ENCODE measurements at places on chromosomes 3 and 15.
A peak's percentile ranks its signal among the peaks of the same experiment; 100 is the strongest.

DNA sequence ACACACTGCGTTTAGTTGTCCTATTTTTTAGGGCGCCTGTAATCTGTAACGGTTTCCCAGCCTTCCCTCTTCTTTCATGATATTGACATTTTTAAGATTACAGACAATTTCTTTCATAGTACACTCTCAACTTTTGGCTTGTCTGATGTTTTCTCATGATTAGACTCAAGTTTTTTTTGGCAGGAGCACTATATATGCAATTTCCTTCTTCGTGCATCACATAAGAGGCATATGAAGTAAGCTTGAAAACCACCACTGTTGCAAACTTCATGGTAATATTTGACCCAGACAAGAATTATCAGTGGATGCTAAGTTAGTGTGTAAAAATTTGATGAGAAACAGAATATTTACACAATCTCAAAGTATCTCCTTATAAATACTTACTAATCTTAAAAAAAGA is 119.2 kb upstream of the CMC1 start:
- DNase-seq, result no peak

- DNase-seq, result no peak
Measured at GRCh38 chr3:169091196-169091823, 572.2 kb downstream of the MECOM start.

DNA sequence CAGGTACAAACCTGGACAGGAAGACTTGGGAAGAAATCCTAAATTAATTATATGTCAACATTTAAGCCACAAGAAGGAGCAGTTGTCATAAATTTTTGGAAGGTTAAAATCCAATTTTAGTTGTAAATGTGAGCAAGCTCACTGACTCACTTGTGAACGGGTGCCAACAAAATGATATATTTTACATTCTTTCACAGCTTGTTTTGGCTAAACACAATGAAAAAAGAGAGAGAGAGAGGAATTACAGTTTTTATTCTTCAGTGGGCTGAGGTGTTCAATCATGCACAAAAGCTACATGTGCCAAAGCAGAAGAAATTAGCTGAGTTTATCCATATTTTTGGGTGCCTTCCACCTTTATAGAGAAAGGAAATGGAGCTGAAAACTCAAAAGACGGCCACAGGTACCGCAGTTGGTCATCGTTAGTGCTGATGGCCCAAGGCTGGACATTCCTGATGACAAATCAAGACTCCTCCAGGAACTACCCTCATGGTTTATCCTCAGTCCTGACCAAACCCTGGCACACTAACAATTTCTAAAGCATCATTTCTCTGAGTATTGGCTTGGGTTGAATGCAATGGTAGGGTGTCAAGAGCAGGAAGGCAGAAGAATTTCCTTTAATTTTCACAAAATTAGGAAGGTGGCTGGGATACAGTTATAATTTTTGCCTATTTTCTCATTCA is 37.6 kb upstream of the WNT5A start:
- no peak for DNase-seq

DNA sequence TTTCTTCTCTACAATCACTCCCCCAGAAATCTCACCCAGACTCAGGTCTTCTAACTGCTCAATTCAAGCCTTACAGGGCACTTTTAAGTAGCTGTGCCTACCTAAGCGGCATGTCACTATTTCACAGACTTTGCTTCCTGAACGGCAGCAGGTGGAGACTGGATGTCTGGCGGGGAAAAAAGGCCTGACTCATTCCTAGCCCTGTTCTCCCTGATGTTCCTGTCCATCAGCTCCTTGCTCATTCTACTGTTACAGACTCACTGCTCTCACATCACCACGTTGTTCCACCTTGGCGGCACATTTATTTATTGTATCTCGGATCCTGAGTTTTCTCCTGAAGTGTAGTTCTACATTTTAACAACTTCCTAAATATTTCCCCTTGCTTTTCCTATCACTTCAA is 52.6 kb upstream of the ATP11B start:
- no peak for DNase-seq

GRCh38 chr15:99279290-99279689 is 28.0 kb downstream of the LRRC28 start:
- no peak for DNase-seq

GRCh38 chr3:113668015-113668414 is 28.4 kb downstream of the USF3 start:
- peak; percentile 25 for DNase-seq

- no peak for DNase-seq
Measured at GRCh38 chr3:129184396-129184657, 631 bp upstream of the CNBP start.

- no peak for DNase-seq
Measured at GRCh38 chr15:26631894-26632293, 141.0 kb downstream of the GABRB3 start.

GRCh38 chr3:40201770-40202169 is 107.7 kb upstream of the EIF1B start:
- no peak for DNase-seq

GRCh38 chr3:14203521-14204079 is 25.0 kb downstream of the LSM3 start:
- DNase-seq, result peak; percentile 60

- no peak for DNase-seq
Measured at GRCh38 chr3:12097971-12098370, 60.7 kb downstream of the TIMP4 start.

DNA sequence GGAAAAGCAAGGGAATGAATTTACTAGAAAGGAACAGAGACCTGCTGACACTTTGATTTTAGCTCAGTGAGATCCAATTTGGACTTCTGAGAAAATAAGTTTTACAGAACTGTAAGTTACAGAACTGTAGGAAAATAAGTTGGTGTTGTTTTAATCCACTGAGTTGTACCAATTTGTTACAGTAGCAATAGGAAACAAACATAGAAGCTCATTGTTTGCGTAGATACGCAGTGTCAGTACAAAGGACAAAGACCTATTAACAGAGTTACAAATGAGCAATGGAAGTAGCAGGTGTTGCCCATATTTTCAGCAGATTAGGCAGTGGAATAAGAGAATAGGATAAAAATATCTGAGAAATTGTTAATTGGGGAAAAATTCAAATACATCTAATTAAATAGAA is 385.8 kb upstream of the CNTN6 start:
- DNase-seq, result no peak

- DNase-seq, result no peak
Measured at GRCh38 chr15:57503051-57503702, 88.5 kb upstream of the MYZAP start.

DNA sequence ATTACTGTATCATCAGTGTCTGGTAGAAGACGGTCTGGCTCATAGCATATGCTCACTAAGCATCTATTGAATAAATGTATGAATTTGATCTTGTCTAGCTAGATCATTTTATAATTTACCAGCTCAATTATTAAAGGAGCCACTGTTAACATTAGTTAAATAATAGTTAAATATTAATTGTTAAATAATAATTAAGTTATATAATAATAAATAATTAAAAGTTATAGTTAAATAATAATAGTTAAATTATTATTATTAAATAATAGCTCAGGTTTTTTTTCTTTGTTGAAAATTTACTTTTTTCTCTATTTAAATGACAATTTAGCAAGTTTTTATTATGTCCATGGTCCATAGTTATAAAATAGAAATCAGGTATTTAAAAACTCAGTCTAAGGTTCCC is 274.4 kb downstream of the OXSM start:
- DNase-seq, result no peak

DNA sequence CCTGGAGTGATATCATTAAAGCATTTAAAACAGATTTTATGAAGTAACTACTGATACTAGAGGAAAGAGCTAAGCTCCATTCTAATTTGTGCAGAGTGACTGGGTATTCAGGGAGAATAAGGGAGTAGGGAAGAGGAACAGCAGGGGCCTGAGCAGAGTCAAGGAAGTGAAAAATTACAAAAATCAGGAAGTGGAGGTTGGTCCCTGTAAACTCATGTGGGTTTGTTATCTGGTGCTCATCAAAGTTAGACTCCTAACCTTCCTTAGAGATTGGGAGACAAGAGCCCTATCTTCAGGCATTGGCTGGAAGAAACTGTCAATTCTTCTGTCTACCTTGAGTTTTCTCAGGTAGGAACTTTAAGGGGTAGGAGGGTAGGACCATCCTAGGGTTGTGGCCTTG is 82.5 kb downstream of the NEK11 start:
- no peak for DNase-seq

GRCh38 chr3:29092348-29092747 is 188.5 kb upstream of the RBMS3 start:
- DNase-seq, result no peak

GRCh38 chr15:75727031-75727531 is 14.4 kb upstream of the CSPG4 start:
- no peak for DNase-seq

DNA sequence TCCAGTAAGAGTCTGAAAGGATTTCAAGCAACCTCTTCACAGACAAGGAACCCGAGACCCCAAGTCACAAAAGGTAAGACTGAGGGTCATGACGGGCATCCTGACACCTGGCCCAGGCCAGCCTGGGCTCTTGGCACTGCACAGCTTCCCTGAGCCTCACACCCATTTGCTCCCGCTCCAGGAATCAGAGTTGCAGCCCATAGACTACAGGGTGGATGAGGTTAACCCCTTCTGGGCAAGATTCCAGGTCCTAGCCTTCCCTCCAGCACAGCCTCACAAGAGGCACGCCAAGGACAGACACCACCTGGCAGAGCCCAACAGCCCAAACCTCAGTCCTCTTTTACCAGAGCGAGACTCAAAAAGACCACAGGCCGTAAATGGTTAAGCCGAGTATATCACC is 36.2 kb downstream of the RBPMS2 start:
- no peak for DNase-seq

- DNase-seq, result no peak
Measured at GRCh38 chr3:123279121-123279520, 77.4 kb downstream of the SEC22A start.

- no peak for DNase-seq
Measured at GRCh38 chr15:71089801-71090200, 25.5 kb upstream of the THSD4 start.

DNA sequence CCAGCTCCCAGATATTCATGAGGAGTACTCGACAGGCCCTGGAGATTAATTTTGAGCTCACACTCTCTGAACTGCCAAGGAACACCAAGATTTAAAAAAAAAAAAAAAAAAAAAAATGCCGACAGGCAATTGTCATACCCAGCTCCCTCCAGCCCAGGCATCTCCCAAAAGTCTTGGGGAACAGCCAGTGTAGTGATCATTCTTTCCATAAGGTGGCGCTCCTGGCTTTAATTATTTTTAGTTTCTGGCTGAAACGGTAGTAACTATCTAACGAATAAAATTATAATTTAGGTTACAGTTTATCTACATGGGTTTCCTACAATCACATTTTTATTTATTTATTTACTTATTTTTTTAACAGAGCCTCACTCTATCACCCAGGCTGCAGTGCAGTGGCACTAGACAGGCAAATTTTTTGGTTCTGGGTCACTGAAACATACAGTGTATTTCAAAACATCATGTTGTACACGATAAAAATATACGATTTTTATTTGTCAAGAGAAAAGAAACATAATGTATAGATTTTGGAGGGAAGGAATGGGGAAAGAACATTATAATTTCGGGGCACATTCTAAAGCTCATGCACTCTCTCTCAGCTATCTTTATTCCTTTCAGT is 157.3 kb downstream of the ADAMTS9 start:
- DNase-seq, result no peak

DNA sequence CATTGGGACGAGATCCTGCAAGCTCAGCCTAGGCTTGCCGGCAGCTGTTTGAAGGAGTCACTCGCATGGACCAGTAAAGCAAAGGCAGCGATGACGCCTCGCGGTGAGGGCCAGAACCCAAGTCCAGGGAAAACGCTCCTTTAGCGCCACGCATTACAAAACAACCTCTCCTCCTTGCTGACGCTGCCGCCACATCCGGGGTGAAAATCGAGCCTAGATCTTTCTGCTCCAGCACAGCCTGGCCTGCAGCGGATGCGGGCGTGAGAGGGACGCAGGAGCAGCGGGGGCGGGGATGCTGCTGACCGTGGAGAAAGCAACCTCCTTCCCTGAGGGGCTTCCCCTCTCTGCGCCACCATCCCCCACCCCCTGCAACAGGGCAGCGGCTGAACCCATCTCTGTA is 46.7 kb downstream of the CASR start:
- DNase-seq, result no peak

DNA sequence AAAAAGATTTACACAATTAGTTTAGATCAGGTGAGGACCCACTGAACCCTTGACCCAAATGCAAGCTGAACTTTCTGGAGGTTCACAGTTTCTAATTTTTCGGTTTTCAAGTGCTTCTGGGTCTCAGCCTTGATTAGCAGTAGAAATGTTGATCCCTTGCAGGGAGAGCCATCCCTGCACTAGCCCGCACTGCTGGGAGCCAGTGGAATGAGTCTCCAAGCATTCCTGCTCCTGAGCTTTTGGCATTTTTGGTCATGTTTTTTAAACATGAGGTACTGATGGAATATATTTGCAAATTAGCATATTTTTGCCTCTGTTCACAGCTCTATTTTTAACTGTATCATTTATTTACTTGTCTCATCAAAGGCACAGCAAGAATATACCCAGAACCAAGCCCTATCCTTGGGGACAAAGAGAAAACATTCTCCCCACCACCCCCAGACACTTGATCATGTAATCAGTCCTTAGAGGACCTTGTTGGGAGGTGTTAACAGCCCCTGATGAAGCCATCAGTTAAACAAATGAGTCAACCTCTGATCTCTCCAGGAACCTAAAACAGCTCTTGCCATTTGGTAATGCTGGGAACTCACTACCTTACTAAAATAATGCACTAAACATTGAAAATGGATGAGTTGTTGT is 119.0 kb upstream of the CTDSPL start:
- DNase-seq, result no peak

- no peak for DNase-seq
Measured at GRCh38 chr3:169869484-169870220, at the start of gene LRRC31. Gene LRRC31, minus strand, starts transcription at chr3:169869935. Its CDS starts 128 bp downstream, at chr3:169869807.

- no peak for DNase-seq
Measured at GRCh38 chr3:129310111-129311011, 31.7 kb downstream of the HMCES start.

GRCh38 chr15:74201710-74202420 is 722 bp downstream of the STRA6 start:
- no peak for DNase-seq

- no peak for DNase-seq
Measured at GRCh38 chr15:73212424-73212823, 156.3 kb downstream of the HCN4 start.

GRCh38 chr3:65875393-65876027 is 163.2 kb downstream of the MAGI1 start:
- no peak for DNase-seq

Data from AG09319 (cell line).